Stimulated activated CD4-positive, alpha-beta T cell treated with anti-CD3 and anti-CD28 coated beads, TNF-alpha, amount 100 ng/mL, for 1 hour (primary cell): ENCODE measurements at places on chromosomes 11 and 22.

DNA sequence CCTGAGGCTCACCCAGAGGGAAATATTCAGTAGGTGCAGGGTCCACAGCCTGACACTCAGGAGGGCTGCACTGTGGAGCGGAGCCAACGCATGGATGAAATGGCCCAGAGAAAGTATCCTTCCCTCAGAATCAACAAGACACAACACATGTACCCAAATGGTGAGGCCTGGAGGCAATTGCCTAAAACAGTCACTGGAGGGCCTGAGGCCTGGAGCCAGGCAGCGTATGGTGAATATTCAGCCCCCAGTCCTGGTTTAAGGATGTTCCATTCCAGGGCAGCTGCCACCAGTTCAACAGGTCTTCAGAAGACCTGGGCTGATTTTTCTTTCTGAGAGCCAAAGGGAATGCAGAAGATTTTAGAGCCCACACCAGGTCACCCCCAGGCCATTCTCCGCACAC is 264.8 kb downstream of the INSC start:
- no peak for DNase-seq

GRCh38 chr11:76574406-76574805 is 96.1 kb downstream of the LRRC32 start:
- no peak for DNase-seq

- peak; percentile 9 for DNase-seq
These were observed 637 bp downstream of the DRD2 start for GRCh38 chr11:113474362-113475159.

- no peak for DNase-seq
These were observed 52.8 kb downstream of the WNT11 start for GRCh38 chr11:76153571-76153923.

- no peak for DNase-seq
These were observed 275.5 kb upstream of the B3GAT1 start for GRCh38 chr11:134687548-134687947.

GRCh38 chr11:41267451-41267850 is 192.0 kb downstream of the LRRC4C start:
- no peak for DNase-seq
